ENCODE measurements at places on chromosomes 7 and 10.

GRCh38 chr7:151597541-151598444, 78.1 kb upstream of the RHEB start:
- no peak for DNase-seq

DNA sequence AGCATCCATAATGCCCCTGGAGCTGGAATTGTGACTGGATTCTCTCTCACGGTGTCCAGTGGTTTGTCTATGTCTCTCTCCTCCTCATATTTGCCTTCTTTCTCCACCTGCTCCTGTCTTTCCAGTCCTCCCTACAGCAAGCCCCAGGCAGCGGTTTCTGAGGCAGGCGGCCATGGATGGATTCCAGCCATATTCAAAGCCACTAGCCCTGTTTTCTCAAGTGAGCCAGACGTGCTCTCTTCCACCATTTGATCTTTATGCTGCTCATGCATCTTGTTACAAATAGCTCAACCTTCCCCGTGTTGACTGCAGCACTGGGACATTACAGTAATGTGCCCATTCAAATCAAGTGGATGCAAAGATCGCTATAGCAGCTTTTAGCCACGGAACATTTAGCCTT, 387.2 kb upstream of the PODXL start:
- no peak for DNase-seq

DNA sequence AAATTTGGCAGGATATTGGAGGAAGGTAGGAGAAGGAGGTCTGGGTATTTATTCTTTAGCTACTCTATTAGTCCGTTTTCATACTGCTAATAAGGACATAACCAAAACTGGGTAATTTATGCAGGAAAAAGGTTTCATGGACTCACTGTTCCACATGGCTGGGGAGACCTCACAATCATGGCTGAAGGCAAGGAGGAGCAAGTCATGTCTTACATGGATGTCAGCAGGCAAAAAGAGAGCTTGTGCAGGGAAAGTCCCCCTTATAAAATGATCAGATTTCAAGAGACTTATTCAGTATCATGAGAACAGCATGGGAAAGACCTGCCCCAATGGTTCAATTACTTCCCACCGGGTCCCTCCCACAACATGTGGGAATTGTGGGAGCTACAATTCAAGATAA, 1.9 kb upstream of the INMT start:
- DNase-seq = no peak

GRCh38 chr10:97538839-97539238, 33.7 kb upstream of the ANKRD2 start:
- DNase-seq = no peak

DNA sequence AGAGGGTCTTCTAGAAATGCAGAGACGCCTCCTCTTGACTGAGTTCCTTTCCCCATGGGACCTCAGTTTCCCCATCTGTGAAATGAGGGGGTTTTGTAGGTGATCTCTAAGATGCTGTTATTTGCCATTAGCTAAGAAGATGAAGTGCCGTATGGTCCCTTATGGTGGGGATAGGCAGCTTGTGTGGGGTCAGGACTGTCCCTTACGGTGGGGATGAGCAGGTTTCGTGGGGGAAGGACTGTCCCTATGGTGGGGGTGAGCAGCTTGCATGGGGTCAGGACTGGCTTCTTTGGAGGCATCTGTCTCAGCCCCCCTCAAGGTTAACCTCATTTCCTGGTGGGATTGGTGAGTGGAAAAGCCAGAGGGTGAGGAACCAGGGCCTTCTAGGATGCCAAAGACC, 148.3 kb upstream of the GPR26 start:
- DNase-seq = no peak

GRCh38 chr10:21650353-21650752, 116.3 kb downstream of the MLLT10 start:
- no peak for DNase-seq

DNA sequence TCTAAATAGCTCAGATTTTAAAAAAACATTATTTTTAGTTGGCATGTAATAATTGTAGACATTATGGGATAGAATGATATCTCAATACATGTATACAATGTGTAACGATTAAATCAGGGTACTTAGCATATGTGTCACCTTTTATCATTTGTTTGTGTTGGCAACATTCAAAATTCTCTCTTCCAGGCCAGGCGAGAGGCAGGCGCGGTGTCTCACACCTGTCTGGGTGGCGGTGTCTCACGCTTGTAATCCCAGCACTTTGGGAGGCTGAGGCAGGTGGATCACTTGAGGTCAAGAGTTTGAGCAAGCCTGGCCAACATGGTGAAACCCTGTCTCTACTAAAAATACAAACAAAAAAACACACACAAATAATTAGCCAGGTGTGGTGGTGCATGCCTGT, 151.7 kb downstream of the RTKN2 start:
- no peak for DNase-seq

- no peak for DNase-seq
These were observed 431.0 kb upstream of the GALNT17 start for GRCh38 chr7:70700941-70701425.

DNA sequence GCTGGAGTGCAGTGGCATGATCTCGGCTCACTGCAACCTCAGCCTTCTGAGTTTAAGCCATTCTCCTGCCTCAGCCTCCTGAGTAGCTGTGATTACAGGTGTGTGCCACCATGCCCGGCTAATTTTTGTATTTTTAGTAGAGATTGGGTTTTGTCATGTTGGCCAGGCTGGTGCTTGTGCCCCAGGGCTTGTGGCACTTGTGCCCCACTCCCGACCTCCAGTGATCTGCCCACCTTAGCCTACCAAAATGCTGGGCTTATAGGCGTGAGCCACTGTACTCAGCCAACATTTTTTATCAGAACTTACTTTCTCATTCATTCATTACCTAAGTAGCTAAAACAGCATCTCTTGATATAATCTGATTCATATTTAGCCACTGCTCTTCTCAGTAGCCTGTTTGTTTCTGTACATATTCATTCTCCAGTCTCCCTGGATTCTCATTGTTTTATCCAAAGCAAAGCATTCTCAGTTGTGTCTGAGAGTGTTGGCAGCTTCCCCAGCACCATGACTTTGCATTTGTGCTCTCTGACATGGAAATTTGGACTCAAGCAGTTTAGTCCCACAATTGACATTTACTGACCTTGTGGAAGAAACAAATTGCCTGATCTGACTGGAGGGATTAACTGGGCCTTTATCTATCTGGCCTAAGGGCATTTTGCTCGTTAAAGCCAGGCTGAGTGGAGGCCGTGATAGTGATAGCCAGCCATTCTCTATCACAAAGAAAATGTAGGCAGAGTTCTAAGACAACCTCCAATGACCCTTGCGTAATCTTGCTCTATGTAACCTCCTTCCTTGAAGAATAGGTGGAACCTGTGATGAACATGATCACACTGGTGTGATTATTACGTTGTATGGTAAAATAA, 44.9 kb downstream of the AKR1B15 start:
- no peak for DNase-seq

DNA sequence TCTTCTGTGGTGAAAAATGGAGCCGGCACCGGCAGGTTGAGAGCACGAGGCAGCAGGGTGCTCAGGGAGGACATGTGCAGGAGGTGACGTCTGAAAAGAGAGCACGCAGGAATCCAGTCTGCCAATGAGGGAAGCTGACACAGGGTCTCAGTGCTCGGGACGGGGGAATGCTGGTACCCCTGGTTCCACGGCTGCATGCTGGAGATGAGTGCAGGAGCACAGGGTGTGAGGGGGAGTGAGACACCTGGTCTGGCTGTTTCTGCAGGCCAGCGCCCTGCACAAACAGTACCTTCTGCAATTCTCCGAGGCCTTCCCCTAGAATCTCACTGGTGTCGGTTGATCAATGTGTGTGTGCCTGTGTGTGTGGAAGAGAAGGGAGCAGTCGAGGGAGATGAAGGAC, 72.7 kb downstream of the VOPP1 start:
- DNase-seq = no peak

DNA sequence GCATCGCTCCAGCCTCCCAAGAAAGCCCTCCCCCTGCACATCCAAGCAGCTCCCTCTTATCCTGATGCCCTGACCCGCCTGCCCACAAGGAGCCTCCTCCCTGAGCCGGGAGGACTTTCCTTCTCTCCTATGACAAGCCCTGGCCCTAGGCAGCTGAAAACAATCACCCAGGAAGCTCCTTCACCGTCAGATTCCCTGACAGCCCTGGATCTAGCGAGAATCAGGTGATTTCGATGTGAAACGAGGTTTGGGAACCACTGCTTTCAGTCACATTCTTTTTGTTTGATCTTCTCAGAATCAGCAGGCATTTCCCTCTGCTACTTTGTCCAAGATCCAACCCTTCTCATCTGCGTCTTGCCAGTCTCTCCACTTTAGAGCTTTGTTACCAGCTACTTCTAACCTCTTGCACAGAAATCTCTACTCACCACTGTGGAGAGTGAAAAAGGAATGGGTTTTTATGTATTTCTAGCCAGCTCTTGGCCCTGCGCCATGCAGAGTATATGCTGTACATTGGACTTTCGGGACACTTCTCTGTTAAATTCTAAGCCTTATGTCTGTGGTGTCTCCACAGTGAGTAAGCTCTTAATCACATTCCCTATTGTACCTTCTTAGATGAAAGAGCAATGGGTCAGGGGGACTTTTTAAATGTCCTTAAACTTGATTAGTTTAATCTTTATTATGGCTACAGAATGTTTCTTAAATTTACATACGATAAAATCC, 253.2 kb upstream of the C7orf33 start:
- no peak for DNase-seq

GRCh38 chr10:28354511-28354910, 51.6 kb upstream of the MPP7 start:
- DNase-seq = no peak

- DNase-seq = no peak
These were observed 23.0 kb downstream of the ADGRA1 start for GRCh38 chr10:133110609-133111275.

DNA sequence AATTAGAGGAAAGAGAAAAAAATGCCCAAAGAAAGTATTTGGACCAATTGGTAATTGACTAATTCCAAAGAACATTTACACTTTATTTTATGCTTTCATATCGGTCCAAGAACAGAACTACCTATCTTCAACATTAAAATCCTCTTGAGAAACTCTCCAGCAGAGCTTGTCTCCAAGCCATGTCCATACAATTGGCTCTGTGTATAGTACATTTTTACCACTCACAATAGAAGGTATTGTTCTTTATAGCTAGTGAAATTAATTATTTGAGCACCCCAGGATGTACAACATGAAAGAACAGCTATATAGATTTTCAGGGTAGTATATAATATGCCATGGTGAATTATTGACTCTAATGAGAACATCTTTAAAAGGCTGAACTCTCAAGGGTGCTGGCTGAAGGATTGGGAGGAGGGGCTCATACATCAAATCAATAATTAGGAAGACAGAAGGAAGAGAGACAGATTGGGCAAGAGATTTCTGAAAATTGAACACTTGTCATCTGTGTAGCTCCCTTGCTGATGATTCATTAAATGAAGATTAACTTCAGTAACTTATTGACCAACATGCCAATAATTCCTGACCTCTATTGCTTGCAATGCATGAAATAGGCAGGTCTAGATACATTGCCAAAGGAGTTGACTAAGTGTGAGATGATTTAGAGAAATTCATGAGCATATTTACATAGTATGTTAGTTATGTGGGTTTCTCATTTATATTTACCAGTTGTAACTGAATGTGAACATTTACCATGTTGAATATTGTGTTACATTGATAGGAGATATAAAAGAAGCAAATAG, 249.7 kb downstream of the MTERF1 start:
- DNase-seq = no peak

DNA sequence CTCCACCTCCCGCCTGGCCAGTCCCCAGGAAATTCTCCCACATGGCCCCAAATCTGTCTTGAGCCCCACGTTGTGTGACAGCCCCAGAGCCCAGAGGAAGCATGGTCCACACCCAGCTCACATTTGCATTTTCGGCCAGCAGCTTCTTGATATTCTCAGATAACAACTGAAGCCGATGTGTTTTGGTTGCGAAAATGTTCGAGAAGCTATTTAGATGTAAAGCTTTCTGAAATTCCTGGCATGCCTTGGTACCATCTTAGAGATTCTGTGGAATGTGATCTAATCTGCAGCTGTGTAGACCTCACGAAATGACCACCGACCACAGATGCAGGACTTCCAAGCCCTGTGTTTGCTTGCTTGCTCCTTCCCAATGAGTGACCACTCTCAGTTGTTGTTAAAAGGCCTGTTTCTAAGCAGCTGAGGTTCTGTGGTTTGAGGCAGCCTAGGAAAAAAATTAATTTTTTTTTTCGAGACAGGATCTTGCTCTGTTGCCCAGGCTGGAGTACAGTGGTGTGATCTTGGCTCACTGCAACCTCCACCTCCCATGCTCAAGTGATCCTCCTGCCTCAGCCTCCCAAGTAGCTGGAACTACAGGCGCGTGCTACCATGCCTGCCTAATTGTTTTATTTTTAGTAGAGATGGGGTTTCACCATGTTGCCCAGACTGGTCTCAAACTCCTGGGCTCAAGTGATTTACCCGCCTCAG, 8.8 kb downstream of the SLC4A2 start:
- DNase-seq = no peak

- peak; percentile 51 for DNase-seq
These were observed 8.0 kb upstream of the ZNRF2 start for GRCh38 chr7:30276203-30276900.

DNA sequence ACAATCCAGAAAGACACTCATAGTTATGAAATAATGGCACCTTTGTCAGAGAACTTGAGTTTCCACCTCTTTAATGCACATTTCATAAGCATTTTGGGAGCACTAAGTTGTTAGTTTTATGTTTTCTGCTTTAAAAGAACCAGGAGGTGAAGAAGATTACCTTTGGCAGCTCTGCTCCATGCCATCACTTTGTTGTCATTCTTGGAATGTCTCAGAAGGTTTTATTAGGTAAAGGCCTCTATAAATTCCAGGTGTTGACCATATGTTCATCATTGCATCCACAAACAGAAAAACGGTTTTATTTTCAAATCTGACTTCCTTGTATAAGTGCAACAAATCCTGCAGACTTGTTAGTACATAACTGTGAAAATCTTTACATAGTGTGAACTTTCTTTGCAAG, 424.8 kb downstream of the MDFIC start:
- no peak for DNase-seq

- no peak for DNase-seq
These were observed 54.6 kb downstream of the HACD1 start for GRCh38 chr10:17562614-17563013.
